ENCODE measurements at places on chromosomes 6 and 20.
A peak's percentile ranks its signal among the peaks of the same experiment; 100 is the strongest.

GRCh38 chr6:167661552-167662044, 165.1 kb upstream of the AFDN start:
- no peak for DNase-seq

- DNase-seq = no peak
These were observed 64.4 kb upstream of the DUSP22 start for GRCh38 chr6:227812-228338.

- peak; percentile 99 for DNase-seq
These were observed 104.4 kb upstream of the FAM184A start for GRCh38 chr6:119182875-119183274.

- DNase-seq = no peak
These were observed 378.6 kb downstream of the CBLN4 start for GRCh38 chr20:55626716-55627115.

DNA sequence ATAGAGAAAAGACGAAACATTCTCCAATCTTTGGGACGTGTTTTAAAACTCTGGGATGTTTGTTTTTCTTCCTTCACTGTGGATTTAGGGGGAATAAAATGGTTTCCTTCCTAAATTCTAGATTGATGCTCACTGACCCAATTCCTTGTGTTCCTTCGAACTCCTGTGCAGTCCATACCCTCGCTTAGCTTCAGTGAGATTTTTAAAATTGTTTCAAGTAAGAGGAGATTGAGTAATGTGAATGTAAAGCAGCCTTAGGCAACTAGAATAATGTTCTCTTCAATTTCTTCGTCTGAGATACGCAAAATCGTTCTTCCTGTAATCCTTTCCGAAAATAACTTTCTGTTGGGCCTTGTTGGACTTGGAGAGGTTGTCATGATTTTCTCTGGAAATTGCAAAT, 2.6 kb upstream of the VGLL2 start:
- DNase-seq = no peak

DNA sequence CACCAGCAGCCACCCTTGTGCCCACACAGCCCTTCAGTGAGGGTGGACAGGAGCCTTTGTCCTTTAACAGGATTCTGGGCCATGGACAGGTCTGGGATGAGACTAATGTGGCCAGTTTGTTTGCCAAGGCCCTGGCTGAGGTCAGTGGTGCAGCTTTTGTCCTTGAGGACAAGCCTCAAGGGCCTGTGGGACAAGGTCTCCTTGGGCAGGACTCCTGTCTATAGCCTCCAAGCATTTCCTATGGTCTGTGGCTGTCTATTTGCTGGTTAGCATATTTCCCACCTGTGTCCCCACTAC, 44.1 kb downstream of the SUN5 start:
- no peak for DNase-seq

GRCh38 chr20:24109008-24109407, 120.4 kb upstream of the GGTLC1 start:
- no peak for DNase-seq

- no peak for DNase-seq
These were observed 8.2 kb upstream of the TAF8 start for GRCh38 chr6:42042108-42042507.

- DNase-seq = no peak
These were observed 18.6 kb downstream of the MTG2 start for GRCh38 chr20:62201173-62202082.

DNA sequence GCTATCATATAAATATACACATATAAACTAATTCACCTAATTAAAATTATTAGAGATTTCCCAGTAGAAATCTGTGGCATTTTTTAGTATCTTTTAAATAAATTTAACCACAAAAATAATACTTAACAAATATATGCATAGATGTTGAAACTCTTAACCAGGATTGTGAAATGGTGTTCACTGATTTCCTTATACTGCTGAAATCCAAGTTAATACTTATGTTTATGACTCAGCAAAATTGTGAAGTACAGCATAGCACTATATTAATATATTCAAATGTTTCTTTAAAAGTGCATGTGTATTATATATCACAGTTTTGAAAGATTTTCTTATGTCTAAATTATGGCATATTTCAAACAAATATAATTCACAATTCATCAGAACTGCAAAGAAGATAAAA, 328.2 kb upstream of the MANEA start:
- DNase-seq = no peak

- DNase-seq = no peak
These were observed 83.6 kb downstream of the LCA5 start for GRCh38 chr6:79453558-79454042.

DNA sequence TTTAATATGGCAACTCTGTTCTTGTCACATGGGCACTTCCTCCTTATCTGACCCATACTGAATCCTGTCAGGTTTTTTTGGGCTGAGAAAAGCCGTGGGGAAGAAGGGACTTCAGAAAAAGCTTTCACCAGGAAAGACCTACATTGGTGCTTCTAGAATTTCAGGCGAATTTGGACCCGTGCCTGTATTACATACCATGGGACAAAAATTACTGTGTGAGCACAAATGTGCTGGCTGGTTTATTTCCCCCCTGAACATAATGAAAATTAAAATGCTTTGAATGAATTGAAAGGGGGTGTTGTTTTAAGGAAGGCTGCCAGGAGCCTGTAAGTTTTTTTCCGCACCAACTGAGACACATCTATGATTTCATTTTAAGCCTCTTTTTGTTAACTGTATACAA, 29.6 kb downstream of the CAP2 start:
- no peak for DNase-seq

DNA sequence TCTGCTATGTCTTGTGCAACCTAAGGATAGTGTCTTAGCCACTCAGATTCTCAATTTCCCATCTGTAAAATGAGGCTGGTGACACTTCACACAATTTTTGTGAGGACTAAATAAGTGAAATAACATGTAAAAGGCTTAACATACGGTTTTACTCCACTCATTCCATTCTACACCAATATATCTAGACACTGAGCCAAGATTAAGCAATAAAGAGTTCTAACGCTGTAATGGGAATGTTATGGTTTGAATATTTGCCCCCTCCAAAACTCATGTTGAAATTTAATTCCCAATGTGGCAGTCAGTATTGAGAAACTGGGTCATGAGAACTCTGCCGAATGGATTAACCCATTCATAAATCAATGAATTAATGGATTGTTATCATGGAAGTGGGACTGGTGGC, 301.0 kb downstream of the HACE1 start:
- DNase-seq = no peak

DNA sequence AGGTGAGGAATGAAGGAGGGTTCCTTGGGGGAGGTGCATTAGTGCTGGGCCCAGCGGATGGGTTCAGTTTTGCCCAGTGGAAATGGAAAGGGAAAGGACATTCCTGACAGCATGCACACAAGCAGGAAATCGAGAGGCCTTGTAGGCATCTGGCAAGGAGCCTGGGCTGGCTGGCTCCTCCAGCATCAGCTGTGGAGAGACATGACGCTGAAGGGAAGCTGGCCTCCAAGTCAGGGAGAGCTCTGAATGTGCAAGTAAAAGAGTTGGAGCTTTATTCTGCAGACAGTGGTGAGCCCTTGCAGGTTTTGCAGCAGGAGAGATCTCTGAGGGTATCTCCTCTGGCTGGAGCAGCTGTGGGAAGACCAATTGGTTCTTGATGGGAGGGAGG, 154.3 kb downstream of the MRPL14 start:
- DNase-seq = no peak

All from DMS 273 treated with DMSO at 0.1 percent for 48 hours (cell line).